Bladder microvascular endothelial cell (primary cell): ENCODE measurements at places on chromosomes 5 and 9. TPM values are rescaled to one million over a fixed set of nuclear protein-coding genes. Genes with fewer than 3 reads are reported as not detected.

Gene ARHGEF37
- total RNA-seq = 8.6 and 35.4 TPM in 2 replicates

Gene CCDC107
- 10.3 and 13.6 TPM in 2 replicates for total RNA-seq

Gene TMEM215
- total RNA-seq = not detected in 2 replicates

Gene PCDHA13
- not detected in 2 replicates for total RNA-seq

Gene CXXC5
- total RNA-seq = 8.7 and 30.0 TPM in 2 replicates

Gene SLC22A4
- total RNA-seq = 3.5 and 4.7 TPM in 2 replicates

Gene FGF1
- 0.16 and 0.44 TPM in 2 replicates for total RNA-seq

Gene LCN12
- total RNA-seq = 0.19 TPM in 1 of 2 replicates, not detected in the other

Gene IL5
- not detected in 2 replicates for total RNA-seq

Gene MSX2
- total RNA-seq = 0.06 TPM in 1 of 2 replicates, not detected in the other

Gene PCDHB2
- total RNA-seq = 0.81 and 2.3 TPM in 2 replicates

Gene FGD3
- under 0.01 TPM in 1 of 2 replicates, not detected in the other for total RNA-seq

Gene SYK
- not detected in 2 replicates for total RNA-seq

Gene C9orf152
- not detected in 2 replicates for total RNA-seq

Gene PCDHGB4
- total RNA-seq = 8.3 and 20.1 TPM in 2 replicates

Gene MAP1B
- total RNA-seq = 35.5 and 103 TPM in 2 replicates

Gene FAM163B
- total RNA-seq = not detected in 2 replicates

Gene ABO
- total RNA-seq = 0.16 TPM in 1 of 2 replicates, not detected in the other

Gene IL13
- not detected in 2 replicates for total RNA-seq

Gene PCDHGB3
- 1.5 and 8.4 TPM in 2 replicates for total RNA-seq

Gene F2RL1
- 7.6 and 111 TPM in 2 replicates for total RNA-seq

Gene FAM169A
- 0.16 and 4.3 TPM in 2 replicates for total RNA-seq

Gene SLC36A2
- not detected in 2 replicates for total RNA-seq

Gene ANKHD1
- total RNA-seq = 46.1 and 120 TPM in 2 replicates

Gene NPR3
- 0.13 and 1.3 TPM in 2 replicates for total RNA-seq

Gene SNCAIP
- 30.0 and 75.6 TPM in 2 replicates for total RNA-seq

Gene ADAMTS16
- not detected in 2 replicates for total RNA-seq

Gene WDR36
- total RNA-seq = 24.8 and 68.5 TPM in 2 replicates

Gene LHX6
- 14.1 and 20.4 TPM in 2 replicates for total RNA-seq

Gene PDE6A
- total RNA-seq = 0.06 TPM in 1 of 2 replicates, not detected in the other

Gene TAS2R1
- total RNA-seq = not detected in 2 replicates

Gene SLC6A18
- not detected in 2 replicates for total RNA-seq

Gene PCDHB9
- 0.16 and 0.31 TPM in 2 replicates for total RNA-seq

Gene ANKRD20A1
- total RNA-seq = 0.97 and 14.1 TPM in 2 replicates
